ENCODE measurements at places on chromosomes 4 and X. TPM values are rescaled to one million over a fixed set of nuclear protein-coding genes. Genes with fewer than 3 reads are reported as not detected.

Gene CFAP299
- total RNA-seq, result not detected

Gene UGT2B17
- total RNA-seq, result not detected

Gene TMEM35A
- 1.6 TPM for total RNA-seq

DNA sequence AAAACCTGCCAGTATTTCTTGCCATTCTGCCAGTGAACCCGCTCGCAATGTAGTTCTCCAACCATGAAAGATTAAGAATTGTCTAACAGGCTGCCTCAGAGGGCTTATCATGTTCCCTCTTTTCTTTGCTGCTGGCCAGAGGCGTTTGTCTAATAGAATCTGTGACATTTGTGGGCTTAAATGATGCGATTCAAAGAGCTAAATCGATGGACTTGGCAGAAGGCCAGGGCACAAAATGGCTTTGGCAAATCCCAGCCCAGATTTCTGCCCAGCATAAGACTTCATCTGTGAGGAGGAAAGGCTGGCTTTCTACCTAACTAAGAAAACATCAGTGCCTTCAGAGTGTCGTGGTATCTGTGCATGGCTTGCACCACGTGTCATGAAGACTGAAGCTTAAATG, 79.9 kb downstream of the TRPC5OS start:
- no peaks in the 10 kb centered on the region for H3K36me3 ChIP-seq
- no peak for DNase-seq
- no peaks in the 10 kb centered on the region for H3K27me3 ChIP-seq
- H3K4me1 ChIP-seq, result no peaks in the 10 kb centered on the region
- no peak overlapping the region for H3K4me3 ChIP-seq

- peak overlapping the region; percentile 18 for H3K27ac ChIP-seq
- DNase-seq, result no peak
- H3K4me1 ChIP-seq, result no peaks in the 10 kb centered on the region
- H3K27me3 ChIP-seq, result peaks cover 17% of the 10 kb centered on the region
- H3K36me3 ChIP-seq, result no peaks in the 10 kb centered on the region
Observed at GRCh38 chrX:45851434-45851991, 650.8 kb upstream of the DIPK2B start.

DNA sequence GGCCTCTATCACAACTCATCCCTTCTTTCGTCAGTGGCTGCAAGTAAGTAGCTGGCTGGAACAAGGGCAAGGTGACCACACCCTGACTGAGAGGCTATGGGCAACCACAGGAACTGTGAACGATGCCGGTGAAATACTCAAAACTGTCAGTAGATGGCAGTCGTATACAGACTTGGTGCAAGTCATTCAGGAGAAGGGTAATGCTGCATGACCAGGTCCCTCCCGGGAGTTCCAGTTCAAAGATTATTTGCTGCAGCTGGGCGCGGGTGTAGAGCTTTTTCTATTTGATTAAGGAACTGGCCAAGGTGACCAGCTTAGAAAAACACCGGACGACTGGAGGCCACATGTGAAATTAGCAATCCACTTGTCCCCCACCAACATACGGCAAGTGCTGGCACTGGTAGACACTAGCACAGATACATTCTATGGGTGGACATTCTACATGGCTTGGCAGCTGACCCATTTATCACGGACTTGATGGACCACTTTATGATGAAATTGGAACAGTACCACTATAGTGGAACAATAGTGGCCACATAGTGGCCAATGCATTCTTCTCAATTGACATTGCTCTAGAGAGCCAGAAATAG, 726.6 kb downstream of the TRAM1L1 start:
- H3K4me1 ChIP-seq, result no peaks in the 10 kb centered on the region
- no peak overlapping the region for H3K4me3 ChIP-seq
- H3K27me3 ChIP-seq, result no peaks in the 10 kb centered on the region
- no peak overlapping the region for H3K27ac ChIP-seq
- no peaks in the 10 kb centered on the region for H3K36me3 ChIP-seq

GRCh38 chr4:77153006-77153405, 4.0 kb upstream of the CCNG2 start:
- H3K27ac ChIP-seq, result no peak overlapping the region
- no peaks in the 10 kb centered on the region for H3K36me3 ChIP-seq
- no peak for DNase-seq
- H3K4me3 ChIP-seq, result no peak overlapping the region
- no peaks in the 10 kb centered on the region for H3K27me3 ChIP-seq
- peaks cover 13% of the 10 kb centered on the region for H3K4me1 ChIP-seq

GRCh38 chr4:86848136-86848535, 1.0 kb downstream of the SLC10A6 start:
- no peaks in the 10 kb centered on the region for H3K4me1 ChIP-seq
- H3K4me3 ChIP-seq, result no peak overlapping the region
- no peaks in the 10 kb centered on the region for H3K27me3 ChIP-seq
- DNase-seq, result no peak
- H3K36me3 ChIP-seq, result no peaks in the 10 kb centered on the region

GRCh38 chrX:32687379-32687778, 524.0 kb downstream of the DMD start:
- DNase-seq, result no peak
- no peaks in the 10 kb centered on the region for H3K27me3 ChIP-seq
- no peaks in the 10 kb centered on the region for H3K4me1 ChIP-seq
- no peak overlapping the region for H3K27ac ChIP-seq
- no peaks in the 10 kb centered on the region for H3K36me3 ChIP-seq
- H3K4me3 ChIP-seq, result no peak overlapping the region
